Fibroblast of upper back skin (primary cell): ENCODE measurements at places on chromosomes 1 and 21.

GRCh38 chr1:57024855-57025254 is 59.0 kb upstream of the C8B start:
- no peak for DNase-seq

- no peak for DNase-seq
Observed at GRCh38 chr1:34900775-34901502, 28.5 kb downstream of the DLGAP3 start.

DNA sequence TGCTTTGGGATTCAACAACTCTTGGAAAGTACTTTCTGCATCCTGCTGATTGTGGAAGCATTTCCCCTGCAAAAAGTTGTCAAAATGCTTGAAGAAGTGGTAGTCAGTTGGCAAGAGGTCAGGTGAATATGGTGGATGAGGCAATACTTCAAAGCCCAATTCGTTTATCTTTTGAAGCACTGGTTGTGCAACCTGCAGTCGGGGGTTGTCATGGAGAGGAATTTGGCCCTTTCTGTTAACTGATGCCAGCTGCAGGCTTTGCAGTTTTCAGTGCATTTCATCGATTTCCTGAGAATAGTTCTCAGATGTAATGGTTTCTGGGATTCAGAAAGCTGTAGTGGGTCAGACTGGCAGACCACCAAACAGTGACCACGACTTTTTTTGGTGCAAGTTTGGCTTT is 47.6 kb upstream of the GJA5 start:
- peak; percentile 3 for DNase-seq

GRCh38 chr1:90356101-90356500 is 361.0 kb downstream of the BARHL2 start:
- no peak for DNase-seq

GRCh38 chr1:115426231-115426771 is 88.3 kb upstream of the NGF start:
- DNase-seq, result peak; percentile 99

- DNase-seq, result peak; percentile 12
Observed at GRCh38 chr1:219741011-219741970, 128.4 kb upstream of the ZC3H11B start.

DNA sequence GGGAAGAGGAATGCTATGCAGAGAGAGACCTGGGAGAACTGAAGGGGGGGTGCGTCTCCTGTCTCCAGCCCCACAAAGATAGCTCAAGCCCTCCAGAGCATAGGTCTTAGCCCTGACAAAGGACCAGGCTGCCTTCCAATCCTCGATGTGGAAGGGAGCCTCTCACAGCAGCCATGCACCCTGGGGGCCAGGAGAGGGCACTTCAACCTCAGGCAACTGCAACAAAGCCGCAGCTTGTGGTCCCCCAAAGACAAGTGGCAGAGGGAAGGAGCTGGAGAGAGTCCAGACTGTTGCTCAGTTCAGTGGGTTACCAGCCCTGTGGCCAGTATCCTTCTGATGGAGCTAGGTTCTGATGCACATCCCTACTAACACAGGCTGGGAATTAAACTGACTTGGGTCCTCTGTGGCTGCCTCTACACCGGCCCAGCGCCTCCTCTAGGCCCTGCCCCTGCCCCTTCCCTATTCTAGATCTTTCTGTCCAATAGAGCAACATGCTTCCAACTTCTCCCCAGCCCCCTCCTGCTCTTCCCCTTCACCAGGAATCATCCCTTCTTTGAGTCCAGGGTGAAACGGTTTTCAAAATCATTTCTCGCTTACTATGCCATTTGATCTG is 100.7 kb upstream of the SPATA6 start:
- DNase-seq, result peak; percentile 58

DNA sequence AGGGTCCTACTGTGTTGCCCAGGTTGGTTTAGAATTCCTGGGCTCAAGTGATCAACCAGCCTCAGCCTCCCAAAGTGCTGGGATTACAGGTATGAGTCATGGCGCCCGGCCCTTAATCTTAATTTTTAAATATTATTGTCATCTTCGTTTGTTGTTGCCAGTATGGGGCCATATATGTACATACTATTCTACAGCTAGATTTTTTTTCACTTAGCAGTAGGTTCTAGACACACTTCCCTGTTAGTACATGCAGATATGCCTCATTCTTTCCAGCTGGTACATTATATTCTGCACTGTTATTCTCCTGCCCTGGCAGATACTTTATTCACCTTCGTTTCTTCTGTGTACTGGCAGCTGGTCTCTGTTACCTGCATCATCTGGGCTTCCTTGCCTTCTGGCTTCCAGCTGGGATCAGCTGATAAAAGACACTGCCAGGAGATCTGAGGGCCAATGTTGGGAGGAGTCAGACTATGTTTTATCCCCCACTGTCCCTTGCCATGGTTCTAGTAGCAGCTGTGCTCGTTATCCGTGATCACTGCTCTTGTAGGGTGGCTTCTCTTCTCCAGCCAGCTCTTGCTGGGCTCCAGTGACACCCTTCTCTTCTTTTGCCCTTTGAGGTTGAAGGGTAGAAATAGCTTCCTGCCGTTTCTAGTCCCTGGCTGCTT is 24.7 kb downstream of the ST3GAL3 start:
- no peak for DNase-seq

GRCh38 chr1:78236716-78237115 is 190.9 kb downstream of the GIPC2 start:
- DNase-seq, result peak; percentile 46

DNA sequence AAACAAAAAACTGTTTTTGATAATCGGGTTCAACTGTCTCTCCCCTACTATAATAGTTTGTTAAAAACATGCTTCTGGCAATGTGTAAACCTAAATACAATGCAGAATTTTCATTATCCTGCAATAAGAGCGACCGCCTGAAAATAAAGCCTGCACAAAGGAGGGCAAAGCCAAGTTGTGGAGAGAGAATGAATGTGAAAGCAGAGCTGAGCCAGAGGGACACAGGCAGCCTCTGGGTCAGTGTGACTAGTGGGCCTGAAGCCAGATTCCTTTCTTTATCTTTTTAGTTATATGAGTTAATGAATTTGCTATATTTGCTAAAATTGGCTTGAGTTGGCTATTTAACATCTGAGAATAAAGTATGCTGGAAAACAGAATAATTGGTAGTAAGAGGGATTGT is 615.2 kb downstream of the PLA2G4A start:
- DNase-seq, result no peak

DNA sequence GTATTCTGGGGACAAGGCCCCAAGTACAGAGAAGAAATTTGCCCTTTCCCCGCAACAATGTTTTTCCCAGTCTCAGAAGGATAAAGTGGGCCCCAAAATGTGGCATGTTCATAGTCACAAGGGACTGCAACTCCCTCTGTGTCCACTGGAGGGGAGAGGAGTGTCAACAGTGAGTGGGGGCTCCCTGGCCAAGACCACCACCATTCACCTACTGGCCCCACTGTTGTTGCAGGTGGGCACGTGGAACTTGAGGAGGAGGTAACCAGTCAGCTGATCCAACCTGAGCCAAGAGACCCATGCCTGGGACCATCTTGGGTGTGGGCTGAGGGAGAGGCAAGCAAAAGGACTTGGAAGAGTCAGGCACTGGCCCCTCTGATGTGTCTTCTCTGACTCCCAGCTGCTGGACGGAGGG is 777 bp downstream of the NUDT17 start:
- peak; percentile 24 for DNase-seq

- DNase-seq, result peak; percentile 49
Observed at GRCh38 chr1:105544475-105544874, 1512.0 kb upstream of the PRMT6 start.

- no peak for DNase-seq
Observed at GRCh38 chr1:174167265-174167803, 8.0 kb downstream of the RABGAP1L start.

- DNase-seq, result peak; percentile 89
Observed at GRCh38 chr1:228228601-228229074, 20.8 kb downstream of the OBSCN start.

DNA sequence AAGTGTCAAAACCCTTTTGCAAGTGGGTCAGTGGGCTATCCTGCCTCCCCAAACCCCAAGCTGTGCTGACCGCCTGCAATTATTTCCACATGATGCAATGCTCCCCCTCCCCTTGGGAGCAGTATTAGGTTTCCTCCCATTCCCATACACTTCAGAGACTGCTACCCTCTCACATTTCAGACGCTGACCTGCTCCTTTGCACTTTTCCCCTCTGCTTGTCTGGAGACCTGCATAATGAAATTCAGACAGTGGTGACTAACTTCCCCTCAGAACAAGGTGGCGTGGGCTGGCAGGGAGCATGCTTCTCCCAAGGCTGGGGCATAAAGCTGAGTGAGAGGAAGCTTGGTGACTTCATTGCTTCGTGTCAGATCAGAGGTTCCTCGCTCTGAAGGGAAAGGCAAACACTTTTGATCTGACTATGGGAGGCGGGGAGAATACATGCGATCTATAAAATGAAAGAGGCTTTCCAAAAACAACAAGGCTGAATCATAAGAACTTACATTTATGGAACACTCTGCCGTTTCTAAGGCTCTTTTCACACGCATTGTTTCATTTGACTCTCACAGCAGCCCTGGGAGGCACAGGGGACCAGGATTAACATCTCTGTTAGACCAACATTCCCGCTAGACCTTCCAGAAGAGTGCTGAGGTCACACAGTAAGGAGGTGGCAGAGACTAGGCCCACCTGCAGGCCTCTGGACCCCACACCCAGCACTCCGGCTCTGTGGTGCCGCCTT is 27.5 kb upstream of the ROR1 start:
- peak; percentile 88 for DNase-seq

DNA sequence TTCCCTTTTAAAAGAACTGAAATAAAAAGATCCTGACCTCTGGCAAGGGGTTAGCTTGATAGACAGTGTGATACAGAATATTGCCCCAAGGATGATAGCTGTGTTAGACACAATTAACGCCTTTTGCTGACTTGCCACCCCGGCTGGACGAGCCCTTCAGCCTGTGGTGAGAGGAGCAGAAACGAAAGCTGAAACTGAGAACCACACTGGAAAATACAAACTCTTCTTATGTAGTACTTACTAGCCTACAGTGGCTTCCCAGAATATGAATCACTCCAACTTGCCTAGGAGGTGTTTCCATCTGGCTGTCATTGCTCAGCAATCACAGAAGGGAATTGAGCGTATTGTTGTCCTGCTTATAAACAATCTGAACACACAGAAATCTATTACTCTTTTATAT is 22.9 kb downstream of the SAMSN1 start:
- no peak for DNase-seq

GRCh38 chr1:4549930-4550329 is 104.5 kb upstream of the AJAP1 start:
- no peak for DNase-seq

DNA sequence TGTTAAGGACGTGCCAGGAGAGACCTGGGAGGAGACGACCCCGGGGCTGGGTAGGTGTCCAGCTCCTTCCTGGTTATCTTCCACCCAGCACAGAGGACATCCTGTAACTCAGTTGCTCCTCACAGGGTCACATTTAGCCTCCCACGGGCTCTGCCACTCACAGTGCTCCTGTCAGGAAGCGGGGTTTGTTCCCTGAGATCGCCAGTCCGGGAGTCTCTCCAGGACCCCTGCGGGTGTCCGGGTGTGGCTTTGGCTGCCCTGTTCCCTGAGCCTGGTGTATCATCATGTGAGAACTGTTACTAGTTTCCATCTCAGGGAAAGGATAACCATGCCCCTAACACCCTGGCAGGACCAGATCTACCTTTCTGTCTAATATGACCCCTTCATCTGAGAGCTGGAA is 158.2 kb upstream of the RUNX1 start:
- no peak for DNase-seq

DNA sequence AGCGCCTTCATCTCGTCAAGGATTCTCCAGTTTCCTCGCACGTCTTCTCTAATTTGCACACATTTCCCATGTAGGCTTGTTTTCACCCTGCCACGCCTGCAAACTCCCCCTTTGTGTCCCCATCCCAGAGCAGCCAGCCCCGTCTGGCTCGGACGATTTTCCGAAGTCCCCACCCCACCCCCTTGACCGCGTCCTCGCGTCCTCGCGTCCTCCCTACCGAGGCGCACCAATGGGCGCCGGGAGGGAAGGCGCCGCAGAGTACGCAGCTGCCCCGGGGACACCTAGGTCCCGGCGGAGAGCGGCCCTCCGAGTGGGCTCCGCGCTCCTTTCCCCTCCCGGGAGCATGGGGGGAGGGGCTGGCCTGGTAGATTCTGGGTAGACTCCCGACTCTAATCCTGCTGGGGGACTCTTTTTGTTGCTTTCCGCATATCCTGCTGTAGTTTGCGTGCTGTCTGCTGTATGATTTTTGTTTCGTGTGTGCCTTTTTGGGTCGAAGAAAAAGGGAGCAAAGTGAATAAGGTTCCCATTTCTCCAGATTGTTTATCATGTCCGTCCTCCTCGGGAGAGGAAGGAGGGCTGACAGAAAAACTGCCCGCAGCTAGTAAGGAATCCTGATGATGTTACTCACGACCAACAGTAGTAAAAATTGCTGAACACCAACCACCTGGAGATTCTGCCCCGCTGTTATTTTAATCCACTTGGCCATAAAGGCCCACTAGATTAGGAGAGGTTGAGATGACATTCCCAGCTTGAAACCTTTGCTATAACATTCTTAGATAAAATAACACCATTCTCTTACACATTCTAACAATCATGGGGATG is 1.5 kb downstream of the CACHD1 start:
- DNase-seq, result peak; percentile 50

DNA sequence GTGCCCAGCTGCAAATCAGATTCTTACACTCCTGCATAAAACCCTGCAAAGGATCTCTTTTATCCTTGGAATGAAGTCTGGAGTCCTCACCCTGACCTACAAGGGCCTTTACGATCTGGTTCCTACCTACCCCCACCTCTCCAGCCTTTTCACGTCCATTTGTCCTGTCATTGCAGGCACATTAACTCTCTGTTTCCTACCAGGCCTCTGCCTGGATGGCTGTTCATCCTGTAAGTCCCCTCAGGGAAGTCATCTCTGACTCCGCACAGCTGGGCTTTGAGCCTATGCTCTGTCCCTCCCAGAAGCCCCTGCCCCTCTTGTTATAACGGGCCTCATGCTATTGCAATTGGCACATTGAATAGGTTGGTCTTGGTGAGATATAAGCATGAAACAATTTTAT is 96.8 kb upstream of the USP24 start:
- DNase-seq, result no peak

DNA sequence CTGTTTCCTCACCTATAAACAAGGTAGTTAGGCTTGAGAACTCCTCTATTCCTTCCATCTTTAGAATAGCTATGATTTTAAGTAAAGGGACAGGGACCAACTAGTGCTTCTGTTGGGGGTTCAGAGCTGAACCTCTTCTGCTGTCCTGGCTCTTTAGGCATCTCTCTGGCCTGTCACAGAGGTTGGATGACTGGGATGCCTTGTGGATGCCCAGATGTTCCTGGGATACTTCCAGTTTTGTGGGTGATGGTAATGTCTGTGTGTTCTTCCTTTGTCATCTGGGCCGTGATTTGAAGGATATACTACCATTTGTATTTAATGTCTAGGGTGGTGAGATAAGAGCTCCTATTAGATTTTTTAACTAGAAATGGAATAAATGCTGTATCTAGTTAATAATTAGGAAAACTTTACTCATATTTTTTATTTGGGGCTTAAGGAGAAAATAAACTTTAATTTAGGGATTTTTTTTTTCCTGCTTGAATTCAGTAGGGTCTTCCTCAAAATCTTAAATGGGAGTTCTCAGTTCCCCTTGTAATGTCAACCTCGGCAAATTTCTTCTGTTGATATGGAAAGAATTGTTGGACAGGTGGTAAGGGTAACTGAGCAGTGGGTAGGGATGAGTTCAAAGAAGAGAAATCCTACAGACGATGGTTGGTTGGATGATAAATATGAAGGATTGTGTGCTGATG is 47.2 kb downstream of the LAMC1 start:
- no peak for DNase-seq
